Fibroblast of the aortic adventitia (primary cell): ENCODE measurements at places on chromosomes 2 and 18.

- DNase-seq = no peak
Observed at GRCh38 chr2:236819275-236820002, 249.8 kb downstream of the ACKR3 start.

- DNase-seq = peak; percentile 32
Observed at GRCh38 chr2:203928849-203929248, 7.7 kb upstream of the ICOS start.

GRCh38 chr2:233385489-233386044, 31.3 kb downstream of the DGKD start:
- DNase-seq = peak; percentile 16

GRCh38 chr2:61834893-61835292, 19.0 kb downstream of the FAM161A start:
- DNase-seq = no peak

- no peak for DNase-seq
Observed at GRCh38 chr18:70041459-70042050, 93.9 kb upstream of the CD226 start.
